ENCODE measurements at places on chromosomes 12 and 14.

- DNase-seq, result peak; percentile 70
These were observed 11.7 kb upstream of the FBXL14 start for GRCh38 chr12:1606021-1606622.

GRCh38 chr12:632102-632696 lies 31.0 kb downstream of the NINJ2 start:
- DNase-seq, result peak; percentile 54

DNA sequence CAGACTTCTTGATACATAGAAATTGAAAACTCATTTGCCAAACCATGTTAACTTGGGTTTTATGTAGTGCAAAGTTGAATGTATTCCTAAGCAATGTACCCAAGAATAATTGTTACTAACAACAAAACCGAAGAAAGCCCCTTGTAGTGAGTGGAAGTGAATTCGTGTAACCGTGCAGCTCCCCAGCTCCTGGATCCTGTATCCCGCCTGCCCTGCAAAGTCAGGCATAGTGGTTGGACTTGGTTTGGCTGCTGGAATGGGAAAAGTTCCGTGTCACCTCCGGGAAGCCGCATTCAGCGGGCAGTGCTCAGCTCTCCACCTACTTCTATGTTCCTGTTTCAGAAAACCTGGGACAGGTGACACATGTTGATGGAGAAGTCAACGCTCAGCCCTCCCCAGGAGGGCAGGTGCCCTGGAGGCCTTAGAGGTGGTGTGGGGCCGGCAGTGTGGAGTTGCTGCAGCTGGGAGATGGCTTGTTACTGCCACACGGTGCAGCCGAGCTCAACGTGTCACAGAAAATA lies 29.2 kb upstream of the C14orf180 start:
- DNase-seq, result no peak

DNA sequence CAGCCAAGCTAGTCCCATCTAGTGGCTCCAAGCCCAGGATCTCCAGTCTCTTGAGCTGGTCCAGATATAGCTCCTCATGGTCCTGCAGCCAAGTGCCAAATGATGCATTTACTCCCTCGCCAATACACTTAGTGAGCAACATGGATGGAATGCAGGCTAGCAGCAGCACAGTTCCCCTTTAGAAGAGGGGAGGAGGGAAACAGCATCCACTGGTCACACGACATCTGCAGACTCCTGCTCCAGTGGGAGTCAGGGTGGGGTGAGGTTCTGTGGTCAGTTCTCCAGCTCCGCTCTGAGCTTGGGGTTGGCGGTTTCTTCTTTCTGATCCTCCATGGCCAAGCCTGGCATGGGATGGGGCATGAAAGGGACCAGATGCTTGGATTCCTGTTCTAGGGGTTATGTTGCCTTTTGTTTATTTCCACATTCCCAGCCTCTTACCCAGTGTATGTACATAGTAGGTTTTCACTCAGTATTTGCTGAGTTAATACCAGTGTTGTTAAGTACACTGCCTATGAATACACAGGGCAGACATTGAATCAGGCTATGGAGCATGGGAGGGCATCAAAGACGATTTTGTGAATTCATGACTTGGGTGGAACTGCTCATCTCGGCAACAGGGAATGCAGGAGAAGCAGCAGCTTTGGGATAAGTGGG lies 57.3 kb downstream of the GALNT16 start:
- no peak for DNase-seq

- DNase-seq, result no peak
These were observed 23.4 kb downstream of the COQ6 start for GRCh38 chr14:73973497-73973896.

DNA sequence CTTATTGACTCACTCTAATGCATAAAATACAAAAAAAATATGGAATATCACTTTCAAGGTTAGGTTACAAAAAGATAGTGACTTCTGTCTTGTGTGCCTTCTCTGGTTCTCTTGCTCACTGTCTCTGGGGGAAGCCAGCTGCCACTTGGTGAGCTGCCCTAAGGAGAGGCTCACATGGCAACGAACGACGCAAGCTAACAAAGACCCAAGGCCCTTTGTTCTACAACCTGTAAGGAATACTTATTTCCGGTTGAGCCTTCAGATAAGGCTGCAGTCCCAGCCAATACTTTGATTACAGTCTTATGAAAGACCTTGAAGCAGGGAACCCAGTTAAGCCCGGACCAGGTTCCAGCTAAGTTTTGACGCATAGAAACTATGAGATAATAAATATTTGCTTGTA lies 242.4 kb upstream of the TBX3 start:
- DNase-seq, result no peak

DNA sequence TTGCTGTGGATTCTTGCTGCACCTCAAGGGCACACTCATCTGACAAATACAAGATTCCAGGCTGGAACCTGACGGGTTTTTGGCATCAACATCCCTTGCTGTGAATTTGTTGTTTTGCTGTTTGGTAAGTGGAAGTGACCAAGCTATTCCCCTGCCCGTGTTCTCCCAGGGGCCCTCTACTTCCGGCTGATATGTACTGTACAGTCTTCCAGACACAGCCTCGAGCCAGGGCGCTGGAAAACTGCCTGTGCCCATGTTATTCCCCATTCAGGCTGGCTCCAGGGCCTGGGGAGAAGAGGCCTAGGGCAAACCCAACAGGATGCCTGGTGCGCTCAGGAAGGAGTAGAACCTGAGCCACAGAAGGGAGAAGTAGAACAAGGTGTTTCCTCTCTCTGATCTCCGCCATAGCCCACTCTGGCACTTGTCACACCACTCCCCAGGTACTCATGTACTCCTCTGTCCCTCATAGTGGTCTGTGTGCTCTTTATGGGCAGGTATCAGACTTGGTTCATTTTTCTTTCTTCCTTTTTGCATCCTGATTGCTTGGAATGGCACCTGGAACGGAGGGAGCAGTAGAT lies 67.8 kb upstream of the LTA4H start:
- DNase-seq, result no peak

DNA sequence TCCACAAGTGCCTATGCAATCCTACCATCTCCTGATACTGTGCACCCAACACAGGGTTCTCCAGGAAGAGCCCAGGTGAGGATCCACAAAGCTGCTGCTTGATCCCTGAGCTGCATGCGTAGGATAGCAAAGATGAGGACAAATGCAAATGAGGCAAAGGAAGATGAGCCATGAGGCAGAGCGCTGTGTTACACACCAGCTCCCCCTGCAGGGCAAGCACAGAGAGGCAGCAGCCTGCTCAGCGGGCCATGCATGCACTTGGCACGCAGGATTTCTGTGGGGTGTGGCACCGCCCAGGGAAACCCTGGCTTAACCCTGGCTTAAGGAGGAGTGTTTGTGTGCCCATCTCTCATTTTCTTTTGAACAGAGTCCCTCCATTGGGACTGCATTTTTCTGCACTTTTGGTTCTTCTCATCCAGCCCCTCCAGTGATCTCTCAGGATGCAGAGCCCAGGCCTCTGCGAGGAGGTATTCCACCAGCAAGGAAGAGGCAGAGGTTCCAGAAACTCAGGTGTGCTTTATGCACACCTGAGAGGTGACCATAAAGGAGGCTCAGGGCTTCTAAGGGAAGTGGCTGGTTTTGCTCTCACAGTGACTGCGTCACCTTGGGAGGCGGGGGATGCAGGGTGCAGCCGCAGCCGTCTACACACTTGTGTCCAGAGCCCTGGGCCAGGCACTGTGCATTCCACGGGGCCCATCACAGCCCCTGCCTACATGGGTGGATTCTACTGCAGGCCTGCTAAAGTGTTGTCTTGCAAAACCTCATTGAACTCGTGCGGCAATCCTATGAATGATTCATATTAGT lies 973.3 kb upstream of the TMEM132C start:
- DNase-seq, result peak; percentile 85

GRCh38 chr12:27711967-27712366 lies 1.3 kb downstream of the MRPS35 start:
- no peak for DNase-seq

- peak; percentile 49 for DNase-seq
These were observed 32.5 kb upstream of the LALBA start for GRCh38 chr12:48602192-48602989.
